CD4-positive, alpha-beta memory T cell (primary cell): ENCODE measurements at places on chromosomes 3 and 15. TPM values are rescaled to one million over a fixed set of nuclear protein-coding genes. Genes with fewer than 3 reads are reported as not detected.

Gene RAD18
- 17.6 TPM for total RNA-seq

Gene RASGRF1
- total RNA-seq: not detected

Gene ADAMTS17
- 6.2 TPM for total RNA-seq

DNA sequence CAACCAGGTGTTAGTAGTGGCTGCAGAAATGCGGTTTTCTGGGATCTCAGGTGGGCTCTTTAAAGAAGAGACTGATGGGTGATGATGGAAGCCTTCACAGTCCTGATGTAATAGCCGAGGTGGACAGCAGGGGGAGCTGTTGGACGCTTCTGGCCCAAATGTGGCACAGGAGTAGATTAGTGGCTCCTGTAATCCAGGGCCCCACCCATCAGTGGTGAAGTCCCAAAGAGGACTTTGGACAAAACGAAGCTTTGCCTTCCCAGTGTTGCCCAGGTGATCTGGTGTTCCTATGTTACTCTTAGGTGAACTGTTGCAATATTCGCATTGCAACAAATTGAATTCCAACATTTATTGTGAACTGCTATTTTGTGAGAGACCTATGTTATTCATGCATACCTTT lies 31.8 kb upstream of the MYZAP start:
- H3K4me3 ChIP-seq: no peak overlapping the region
- H3K36me3 ChIP-seq: no peaks in the 10 kb centered on the region
- H3K27ac ChIP-seq: no peak overlapping the region

- no peak for DNase-seq
- H3K4me3 ChIP-seq: no peak overlapping the region
- peaks cover 25% of the 10 kb centered on the region for H3K27me3 ChIP-seq
Observed at GRCh38 chr3:129000742-129001100, 383 bp upstream of the EFCC1 start.

DNA sequence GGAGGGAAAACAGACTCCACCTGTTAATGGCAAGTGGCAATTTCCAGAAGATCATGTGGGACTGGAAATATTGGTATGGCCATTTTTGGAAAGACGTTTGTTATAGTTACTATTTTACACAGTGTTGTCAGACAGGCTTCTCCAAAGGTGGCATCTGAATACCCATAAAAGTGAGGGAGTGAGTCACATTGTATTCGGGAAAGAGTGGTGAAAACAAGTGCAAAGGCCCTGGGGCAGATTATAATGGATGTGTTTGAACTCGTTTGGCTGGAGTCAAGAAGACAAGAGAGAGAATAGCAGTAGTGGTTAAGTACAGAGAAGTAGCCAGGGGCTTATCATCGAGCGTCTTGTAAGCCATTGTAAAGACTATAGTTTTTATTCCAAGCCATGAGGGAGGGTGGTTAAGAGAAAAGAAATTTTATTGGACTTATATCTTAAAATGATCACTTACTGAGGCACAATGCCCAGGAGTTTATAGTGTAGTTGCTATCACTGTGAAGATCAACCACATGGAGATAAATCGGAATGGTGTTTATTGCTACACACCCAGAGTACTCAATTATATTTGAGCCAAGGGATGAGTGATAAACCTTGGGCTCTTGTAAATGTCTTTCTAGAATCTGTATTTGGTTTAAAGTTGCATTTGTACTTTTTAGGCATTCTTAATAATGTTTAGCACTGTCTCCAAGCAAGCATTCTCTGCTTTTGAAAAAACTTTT lies 212.8 kb upstream of the KBTBD8 start:
- DNase-seq: no peak
- no peaks in the 10 kb centered on the region for H3K4me1 ChIP-seq
- no peak overlapping the region for H3K27ac ChIP-seq
- no peaks in the 10 kb centered on the region for H3K27me3 ChIP-seq
- no peaks in the 10 kb centered on the region for H3K36me3 ChIP-seq
- H3K4me3 ChIP-seq: no peak overlapping the region

GRCh38 chr15:84799511-84800187 lies 17.5 kb upstream of the ALPK3 start:
- no peak overlapping the region for H3K4me3 ChIP-seq
- DNase-seq: no peak
- H3K27ac ChIP-seq: no peak overlapping the region
- H3K4me1 ChIP-seq: no peaks in the 10 kb centered on the region

- H3K27me3 ChIP-seq: no peaks in the 10 kb centered on the region
- H3K4me3 ChIP-seq: no peak overlapping the region
- H3K4me1 ChIP-seq: peaks cover 34% of the 10 kb centered on the region
- no peak overlapping the region for H3K27ac ChIP-seq
- DNase-seq: no peak
Observed at GRCh38 chr3:44988073-44988472, 12.0 kb downstream of the EXOSC7 start.

- H3K36me3 ChIP-seq: no peaks in the 10 kb centered on the region
- no peaks in the 10 kb centered on the region for H3K27me3 ChIP-seq
- no peak overlapping the region for H3K27ac ChIP-seq
- H3K4me3 ChIP-seq: no peak overlapping the region
Observed at GRCh38 chr3:157166561-157166960, 6.6 kb upstream of the CCNL1 start.

DNA sequence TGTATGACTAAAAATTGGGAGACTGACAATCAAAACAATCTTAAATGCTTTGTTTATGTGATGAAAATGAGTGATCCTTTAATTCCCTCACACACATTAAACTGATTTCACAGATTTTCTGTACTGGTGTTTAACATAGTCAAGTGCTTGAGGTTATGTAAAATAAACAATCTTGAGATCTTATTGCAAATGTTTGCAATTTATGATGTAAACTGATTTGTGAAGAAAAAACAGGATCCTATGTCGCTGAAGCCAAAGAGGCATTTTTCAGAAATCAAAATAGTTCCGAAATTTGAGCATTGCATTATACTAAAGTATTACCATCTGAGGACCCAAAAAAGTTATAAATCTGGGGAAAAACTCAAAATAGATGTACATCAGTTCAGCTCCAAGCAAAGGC lies 12.7 kb downstream of the SHOX2 start:
- no peak for DNase-seq
- peaks cover 31% of the 10 kb centered on the region for H3K27me3 ChIP-seq
- H3K4me1 ChIP-seq: peaks cover 10% of the 10 kb centered on the region
- H3K27ac ChIP-seq: no peak overlapping the region
- H3K4me3 ChIP-seq: no peak overlapping the region
